ENCODE measurements at places on chromosomes 1 and 21. TPM values are rescaled to one million over a fixed set of nuclear protein-coding genes. Genes with fewer than 3 reads are reported as not detected.

GRCh38 chr1:224510880-224511645, 76.5 kb upstream of the WDR26 start:
- DNase-seq = no peak

The ATAD3A gene
- total RNA-seq = 29.6 TPM

The PROK1 gene
- not detected for total RNA-seq

DNA sequence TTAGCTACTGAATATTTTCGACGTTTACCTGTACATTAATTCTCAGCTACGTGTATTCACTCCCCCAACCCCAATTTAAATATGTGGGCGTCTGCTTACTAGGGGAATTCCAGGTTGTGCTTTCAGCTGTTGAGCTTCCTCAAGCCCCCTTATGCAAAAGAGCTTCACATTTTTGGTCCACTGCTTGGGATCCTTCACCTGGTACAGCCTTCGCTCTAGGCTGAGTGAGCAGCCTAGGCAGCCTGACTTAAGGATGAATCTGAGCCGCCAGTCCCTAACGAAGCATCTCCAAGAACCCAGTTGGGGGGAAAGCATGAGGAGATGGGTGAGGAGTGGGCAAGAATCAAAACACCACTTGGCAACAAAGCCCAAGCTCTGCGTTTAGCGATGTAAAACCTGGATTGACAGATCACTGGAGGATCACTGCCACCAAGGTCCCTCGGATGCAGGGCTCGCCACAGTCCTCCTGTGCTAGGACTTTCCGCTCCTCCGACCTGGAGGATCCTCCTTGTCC, 674 bp downstream of the BCL10 start:
- no peak for DNase-seq

- DNase-seq = no peak
Observed at GRCh38 chr1:78408192-78408591, 82.6 kb upstream of the PTGFR start.

The LIPI gene
- total RNA-seq = not detected

GRCh38 chr1:228222548-228222947, 14.7 kb downstream of the OBSCN start:
- no peak for DNase-seq

GRCh38 chr1:47675047-47675675, 237.3 kb downstream of the FOXD2 start:
- DNase-seq = no peak

The SUMO3 gene
- total RNA-seq = 84.7 TPM

GRCh38 chr1:11813021-11813420, 7.0 kb downstream of the CLCN6 start:
- DNase-seq = no peak

The FMO1 gene
- total RNA-seq = not detected

- DNase-seq = no peak
Observed at GRCh38 chr1:31748365-31748764, 15.8 kb downstream of the ADGRB2 start.

- no peak for DNase-seq
Observed at GRCh38 chr21:15211491-15212133, 146.8 kb upstream of the NRIP1 start.

DNA sequence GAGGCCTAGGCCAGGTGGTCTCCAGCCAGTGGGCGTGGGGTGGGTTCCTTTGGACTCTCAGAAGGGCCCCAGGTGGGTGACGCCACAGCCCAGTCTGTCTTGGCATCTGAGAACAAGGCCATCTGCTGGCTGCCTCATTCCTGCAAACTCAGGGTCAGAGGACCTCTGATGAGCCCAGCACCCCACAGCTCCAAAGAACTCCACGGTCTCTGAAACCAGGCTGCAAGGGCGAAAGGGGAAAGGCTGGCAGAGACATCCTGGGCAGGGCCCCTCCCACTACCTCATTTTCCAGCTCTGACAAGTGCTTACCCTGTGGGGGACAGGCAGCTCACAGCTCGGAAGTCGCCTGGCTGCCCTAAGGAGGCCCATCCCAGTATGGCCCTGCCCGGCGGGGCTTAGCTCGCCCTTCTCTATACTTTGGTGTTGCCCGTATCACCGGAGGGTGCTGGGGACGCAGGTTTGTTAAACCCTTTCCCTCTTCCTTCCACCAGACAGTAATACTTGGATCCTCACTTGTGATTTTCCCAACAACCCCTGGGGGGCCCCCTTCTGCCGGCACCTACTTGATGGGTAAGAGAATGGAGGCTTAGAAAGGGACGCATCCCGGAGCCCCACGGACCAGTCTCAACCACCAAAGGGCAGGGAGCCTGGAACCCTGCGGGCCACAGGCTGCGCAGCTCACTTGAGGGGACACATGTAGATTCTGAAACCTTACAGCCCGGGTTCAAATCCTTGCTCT, 10.9 kb upstream of the EDN2 start:
- no peak for DNase-seq

- DNase-seq = no peak
Observed at GRCh38 chr1:29801003-29801402, 564.7 kb downstream of the PTPRU start.

The PLA2G2C gene
- not detected for total RNA-seq

GRCh38 chr1:68320349-68320748, 88.0 kb upstream of the WLS start:
- DNase-seq = no peak

DNA sequence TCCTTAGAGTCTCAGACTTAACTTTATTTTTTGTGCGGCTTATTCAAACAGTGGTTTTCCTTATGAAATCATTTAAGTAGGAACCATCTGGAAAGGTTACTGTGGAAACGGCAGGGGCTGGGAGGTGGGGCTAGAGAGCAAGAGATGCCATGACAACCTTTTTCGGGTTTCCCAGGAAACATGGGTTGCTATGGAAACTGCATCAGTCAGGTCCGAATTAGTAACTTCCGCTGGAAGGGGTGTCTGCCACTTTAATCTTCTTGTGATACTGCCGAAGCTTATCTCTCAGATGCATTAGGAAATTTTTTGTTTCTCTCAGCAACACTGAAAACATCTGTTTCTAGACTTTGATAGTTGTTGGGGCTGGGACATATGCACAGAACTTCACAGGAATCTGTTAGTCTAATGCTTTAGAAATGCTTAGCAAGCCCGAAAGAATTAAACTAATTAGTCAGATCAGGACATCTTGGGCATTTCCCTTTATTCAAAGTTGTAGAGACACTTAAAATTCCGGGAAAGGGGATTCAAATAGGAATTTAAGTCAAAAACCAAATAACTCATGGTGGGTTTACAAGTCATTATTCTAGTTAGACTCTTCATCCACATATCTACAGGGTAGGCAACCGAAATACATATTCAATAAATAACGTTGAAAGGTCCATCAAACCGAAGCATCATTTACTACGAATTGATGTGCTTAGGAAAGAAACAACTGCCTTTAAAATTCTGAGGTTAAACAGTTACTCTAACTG, 2.6 kb downstream of the KCNA3 start:
- peak; percentile 73 for DNase-seq

DNA sequence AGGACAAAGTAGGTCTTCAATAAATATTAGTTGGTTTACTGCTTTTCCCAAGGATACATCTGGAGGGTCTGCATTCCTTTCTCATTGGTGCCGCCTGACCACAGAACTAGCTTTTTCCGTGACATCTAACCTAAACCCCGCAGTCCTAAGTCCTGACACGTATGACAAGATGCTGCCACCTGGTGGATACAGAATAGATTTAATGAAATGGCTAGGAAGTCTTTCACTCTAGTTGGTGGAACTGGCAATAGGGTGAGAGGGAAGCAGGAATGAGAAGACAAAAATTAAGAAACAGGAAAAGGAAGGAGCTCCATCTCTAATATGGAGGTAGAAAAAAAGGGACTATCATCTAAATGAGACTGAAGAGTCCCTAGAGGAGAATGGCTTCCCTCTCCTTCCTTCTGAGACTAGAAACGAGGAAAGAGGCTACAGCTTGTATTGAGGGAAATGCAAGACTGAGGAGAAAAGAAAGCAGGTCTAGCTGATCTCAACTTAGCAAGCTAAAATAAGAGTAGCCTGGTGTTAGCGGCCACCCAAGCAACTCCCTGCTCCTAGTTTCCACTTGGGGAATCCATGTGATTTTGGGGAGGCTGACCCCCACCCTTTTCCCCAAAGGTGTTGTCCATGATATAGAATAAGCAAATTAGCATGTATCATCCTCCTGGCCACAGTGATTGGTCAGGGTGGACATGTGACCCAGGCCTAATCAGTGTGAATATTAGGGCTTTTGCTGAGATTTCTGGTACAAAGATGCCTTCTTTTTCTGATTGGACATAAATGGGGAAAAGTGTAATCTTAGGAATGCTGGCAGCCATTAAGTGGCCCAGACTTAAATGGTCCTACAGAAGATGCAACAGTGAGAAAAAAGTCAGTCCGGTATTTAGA, 5.9 kb downstream of the RFX5 start:
- DNase-seq = peak; percentile 33

DNA sequence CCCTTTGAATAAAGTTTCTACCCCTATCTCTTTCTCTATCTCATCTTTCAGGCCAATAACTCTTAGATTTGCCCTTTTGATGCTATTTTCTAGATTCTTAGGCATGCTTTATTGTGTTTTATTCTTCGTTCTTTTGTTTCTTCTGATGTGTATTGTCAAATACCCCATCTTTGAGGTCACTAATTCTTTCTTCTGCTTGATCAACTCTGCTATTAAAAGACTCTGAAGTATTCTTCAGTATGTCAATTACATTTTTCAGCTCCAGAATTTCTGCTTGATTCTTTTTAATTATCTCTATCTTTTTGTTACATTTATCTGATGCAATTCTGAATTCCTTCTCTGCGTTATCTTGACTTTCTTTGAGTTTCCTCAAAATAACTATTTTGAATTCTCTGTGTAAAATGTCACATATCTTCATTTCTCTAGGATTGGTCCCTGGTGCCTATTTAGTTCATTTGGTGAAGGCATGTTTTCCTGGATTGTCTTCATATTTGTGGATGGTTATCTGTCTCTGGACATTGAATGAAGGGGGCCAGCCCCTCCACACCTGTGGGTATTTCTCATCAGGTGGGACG, 11.2 kb upstream of the CYP2J2 start:
- no peak for DNase-seq

The LRRC39 gene
- 1.8 TPM for total RNA-seq

- DNase-seq = no peak
Observed at GRCh38 chr1:95226781-95227660, 7.0 kb upstream of the RWDD3 start.

- no peak for DNase-seq
Observed at GRCh38 chr1:176752505-176752904, 289.5 kb downstream of the PAPPA2 start.

- no peak for DNase-seq
Observed at GRCh38 chr1:153058826-153059784, 1.8 kb upstream of the SPRR2A start.

DNA sequence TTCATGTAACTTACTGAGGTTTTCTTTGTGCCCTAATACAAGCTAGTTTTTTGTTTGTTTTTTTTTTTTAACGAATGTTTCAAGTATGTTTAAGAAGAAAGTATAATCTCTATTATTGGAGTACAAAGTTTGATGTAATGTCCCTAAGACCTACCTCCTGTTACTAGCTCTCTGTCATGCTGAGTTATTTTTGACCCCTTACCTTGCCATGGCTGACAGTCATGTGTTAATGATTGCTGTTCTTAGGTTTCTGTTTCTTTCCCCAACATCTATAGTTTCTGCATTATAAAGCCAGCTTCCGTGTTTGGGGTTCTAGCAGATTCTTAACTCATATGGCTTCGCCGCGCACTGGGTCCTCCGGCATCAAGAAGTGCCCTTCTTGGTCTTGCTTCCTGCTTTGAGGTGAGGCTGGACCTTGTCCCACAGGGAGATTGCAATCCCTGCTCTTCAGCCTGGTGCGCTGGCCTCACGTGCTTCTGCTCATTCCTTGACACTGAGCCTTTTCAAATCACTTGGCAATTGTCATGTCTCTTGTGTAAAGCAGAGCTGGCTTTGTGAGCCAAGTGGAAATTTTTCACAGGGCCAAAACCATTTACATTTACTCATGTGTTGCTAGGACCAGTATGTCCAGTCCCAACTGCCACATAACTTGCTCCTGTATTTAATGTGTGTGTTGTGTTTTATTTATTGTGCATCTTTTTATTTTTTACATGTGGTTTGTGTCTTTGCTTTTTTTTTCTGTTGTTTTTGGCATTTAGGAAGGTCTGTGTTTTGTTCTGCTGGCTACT, 135.0 kb upstream of the COL6A1 start:
- DNase-seq = no peak

DNA sequence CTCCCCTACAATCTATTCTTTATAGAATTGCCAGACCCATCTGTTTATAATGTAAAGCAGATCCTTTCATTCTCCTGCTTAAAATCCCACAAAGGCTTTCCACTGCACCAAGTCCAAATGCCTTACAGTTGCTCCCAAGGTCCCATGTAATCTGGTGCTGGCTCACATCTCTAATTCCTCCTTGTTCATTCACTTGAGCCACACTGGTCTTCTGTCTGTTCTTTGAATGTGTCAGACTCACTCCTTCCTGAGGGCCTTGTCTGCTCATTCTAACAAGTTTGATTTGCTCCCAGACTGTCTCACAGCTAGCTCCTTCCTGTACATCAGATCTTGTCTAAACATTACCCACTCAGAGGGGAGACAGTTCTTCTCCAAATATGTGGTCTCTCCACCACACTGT, 38.9 kb downstream of the ALG14 start:
- no peak for DNase-seq

The ATP6V1G3 gene
- total RNA-seq = not detected

DNA sequence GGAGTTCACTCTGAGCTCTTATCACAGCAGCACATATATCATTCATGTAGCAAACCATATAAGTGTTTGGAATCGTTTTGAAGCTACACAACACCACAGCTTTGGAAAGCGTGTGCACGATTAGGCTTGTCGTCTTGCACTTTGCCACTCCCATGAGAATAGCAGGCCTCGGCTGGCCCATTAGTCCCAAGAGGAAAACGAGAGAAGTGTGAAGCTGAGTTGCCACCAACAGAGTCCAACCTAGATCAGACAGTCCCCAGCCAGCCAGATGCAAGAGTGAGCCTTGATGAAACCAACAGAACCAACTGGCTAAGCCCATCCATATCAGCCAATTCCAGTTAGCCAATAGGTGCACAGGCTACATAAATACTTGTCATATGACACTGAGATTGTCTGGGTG, 238.4 kb downstream of the C1orf94 start:
- no peak for DNase-seq

GRCh38 chr1:95140791-95141190, 23.6 kb downstream of the TLCD4 start:
- DNase-seq = no peak

The WNT3A gene
- 0.14 TPM for total RNA-seq

DNA sequence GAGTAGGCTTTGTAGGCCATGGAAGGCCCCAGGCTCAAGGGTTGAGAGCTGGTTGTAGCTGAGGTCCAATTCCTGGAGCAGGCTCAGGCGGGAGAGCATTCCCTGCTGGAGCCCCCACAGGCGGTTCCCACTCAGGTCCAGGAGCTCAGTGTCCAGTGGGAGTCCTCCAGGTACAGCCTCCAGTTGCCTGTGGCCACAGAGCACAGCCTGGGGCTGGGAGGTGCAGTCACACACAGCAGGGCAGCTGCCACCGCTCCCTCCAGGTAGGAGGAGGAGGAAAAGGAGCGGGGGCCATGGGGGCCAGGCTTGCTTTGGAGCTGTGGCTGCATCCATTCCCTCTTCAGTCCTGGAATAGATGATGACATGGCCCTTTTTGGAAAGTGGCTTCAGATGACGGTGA, 2.8 kb downstream of the LINGO4 start:
- DNase-seq = no peak
